ENCODE measurements at places on chromosomes 11 and 22.

GRCh38 chr22:40366068-40366467 lies 4.3 kb upstream of the SGSM3 start:
- DNase-seq = no peak

DNA sequence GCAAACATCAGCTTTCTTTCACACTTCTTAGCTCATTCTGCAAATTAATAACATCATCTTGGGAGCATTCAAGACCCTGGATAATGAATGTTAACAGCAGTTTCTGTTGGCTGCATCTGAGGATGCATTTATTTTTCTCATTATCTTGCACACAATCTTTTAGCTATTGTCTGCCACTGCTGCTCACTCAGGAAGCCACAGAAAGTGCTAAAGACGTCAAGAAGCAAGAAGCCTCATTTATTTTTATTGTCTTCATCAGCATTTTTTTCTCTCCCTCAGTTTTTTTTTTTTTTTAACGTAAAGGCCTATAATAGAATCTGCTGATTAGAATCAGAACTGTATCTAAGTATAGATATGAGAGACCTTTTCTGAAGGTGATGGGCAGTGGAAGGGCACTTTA lies 1339.4 kb downstream of the FAM181B start:
- no peak for DNase-seq

DNA sequence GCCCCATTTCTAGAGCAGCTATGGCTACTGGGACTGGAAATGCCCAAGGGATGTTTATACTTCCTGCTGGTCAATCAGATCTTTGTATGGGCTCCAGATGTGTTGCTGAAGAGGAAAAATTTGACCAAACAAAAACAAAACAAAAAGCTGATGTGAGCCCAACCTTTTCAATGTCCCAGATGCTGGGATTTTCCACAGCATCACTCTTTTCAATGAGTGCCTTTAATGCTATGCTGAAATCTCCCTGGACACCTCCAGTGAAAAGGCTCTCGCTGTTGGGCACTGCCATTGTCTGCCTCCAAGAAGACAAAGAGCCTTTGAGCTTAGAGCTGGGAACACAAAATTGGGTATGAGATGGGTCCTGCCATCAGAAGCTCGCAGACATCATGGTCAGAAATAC lies 671.9 kb downstream of the NTM start:
- DNase-seq = no peak

DNA sequence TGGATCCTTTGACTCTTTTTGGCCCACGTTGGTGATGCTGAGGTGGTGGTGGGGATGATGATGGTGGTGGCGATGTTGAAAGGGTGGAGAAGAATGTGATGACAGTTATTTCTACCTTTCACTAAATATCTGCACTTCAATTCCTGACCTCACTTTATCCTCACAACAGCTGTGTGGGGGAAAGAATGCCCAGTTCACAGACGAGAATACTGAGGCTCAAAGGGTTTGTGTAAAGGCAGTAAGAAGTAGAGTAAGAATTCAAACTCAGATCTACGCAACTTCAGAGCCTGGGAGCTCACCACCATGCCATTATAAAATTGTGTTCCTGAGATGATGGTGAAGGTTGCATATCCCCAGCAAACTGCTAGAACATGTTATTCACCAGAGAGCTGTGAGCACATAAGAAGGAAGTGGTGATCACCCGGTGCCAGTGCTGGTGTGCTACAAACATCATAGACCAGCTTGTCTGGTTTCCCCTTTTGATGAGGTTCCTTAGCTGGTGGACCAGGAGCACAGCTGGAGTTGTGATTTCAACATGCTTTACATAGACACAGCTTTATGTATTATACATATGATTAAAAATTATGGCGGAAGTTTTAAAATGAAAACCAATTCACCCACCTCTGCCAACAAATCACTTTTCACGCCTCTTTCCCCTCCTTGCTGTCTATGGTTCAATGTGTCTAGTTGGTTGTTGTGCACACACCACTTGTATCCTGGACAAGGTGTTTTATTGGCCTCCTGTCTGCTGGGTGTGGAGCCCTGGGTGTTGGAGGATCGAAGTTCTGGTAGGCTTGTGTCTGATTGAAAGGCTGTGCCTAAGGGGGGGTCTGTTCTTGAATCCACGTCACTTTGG lies 6.2 kb downstream of the ST14 start:
- DNase-seq = no peak

DNA sequence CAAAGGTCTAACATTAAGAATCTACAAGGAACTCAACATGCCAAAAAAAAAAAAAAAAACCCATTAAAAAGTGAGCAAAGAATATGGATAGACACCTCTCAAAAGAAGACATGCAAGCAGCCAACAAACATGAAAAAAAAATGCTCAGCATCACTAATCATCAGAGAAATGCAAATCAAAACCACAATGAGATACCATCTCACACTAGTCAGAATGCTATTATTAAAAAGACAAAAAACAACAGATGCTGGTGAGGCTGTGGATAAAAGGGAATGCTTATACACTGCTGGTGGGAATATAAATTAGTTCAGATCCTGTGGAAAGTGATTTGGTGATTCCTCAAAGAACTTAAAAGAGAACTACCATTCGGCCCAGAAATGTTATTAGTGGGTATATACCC lies 257.7 kb upstream of the PLET1 start:
- no peak for DNase-seq

DNA sequence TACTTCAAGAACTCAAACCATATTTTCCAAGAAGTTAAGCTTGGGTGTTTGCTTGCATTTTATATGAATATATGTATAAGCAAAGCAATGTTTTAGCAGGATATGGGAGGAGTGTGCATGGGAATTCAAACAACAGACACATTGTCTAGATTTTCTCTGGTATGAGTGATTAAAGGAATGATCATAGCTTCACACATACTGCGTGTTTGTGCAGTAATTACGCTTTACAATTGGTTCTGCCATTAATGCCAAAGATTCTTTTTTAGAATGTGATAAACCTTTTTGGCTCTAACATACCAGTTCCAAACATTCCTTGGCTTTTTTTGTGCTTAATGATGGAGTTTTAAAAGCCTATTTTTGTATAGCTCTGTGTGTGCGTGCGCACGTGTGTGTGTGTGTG lies 54.0 kb downstream of the CCDC34 start:
- no peak for DNase-seq

GRCh38 chr11:6110011-6110410 lies 2.5 kb downstream of the OR56B4 start:
- no peak for DNase-seq

DNA sequence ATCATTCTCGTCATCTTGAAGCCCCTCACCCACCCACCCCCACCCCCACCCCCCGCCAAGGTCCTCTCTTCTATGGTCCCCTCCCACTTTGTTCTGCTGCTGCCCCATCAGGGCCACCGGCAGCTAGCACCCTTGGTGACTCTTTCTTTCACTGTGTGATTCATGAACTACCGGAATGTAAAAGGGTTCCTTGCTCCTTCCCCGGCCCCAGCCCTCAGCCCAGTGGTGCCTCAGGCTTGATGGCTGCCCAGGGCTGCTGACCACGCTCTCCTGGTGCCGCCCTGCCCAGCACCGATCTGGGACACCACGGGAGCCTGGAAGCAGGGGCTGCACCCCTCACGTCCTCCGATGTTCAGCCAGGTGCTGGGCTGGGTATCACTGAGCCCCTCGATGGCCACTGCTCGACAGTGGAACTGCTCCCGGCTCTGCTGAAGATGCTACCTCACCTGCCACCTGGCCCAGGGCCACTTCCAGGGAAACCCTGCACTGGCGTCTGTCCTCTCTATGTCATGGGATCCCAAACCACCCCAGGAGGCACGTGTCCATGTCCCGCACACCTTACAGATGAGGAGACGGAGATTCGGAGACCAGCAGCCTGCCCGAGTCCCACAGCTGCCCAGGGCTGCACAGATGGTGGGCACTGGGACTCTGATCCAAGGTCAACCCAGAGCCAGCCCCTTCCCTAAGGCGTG lies 39.7 kb downstream of the IGLL5 start:
- DNase-seq = no peak

DNA sequence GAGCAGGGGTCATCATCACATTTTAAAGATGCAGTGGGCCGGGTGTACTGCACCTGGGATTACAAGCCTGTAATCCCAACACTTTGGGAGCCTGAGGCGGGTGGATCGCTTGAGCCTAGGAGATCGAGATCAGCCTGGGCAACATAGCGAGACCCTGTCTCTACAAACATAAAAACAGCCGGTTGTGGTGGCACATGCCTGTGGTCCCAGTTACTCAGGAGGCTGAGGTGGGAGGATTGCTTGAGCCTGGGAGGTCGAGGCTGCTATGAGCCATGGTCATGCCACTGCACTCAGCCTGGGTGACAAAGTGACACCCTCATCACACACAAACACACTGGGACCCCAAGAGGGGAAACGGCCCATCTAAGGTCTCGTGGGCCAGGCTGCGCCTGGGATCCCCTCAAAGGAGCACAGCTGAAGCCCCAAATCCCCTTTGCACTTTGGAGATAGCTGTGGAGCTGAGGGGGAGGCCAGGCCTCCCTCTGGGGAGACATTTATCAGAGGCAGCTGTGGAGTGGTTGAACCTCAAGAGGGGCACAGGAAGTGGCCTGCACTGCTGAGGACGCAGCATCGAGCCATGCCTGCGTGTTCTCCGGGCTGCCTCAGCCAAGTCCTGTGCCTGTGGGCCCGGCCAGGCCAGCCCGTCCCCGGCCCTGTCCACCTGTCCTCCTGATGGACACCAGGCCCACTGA lies 27.5 kb downstream of the OSBPL5 start:
- no peak for DNase-seq

GRCh38 chr11:33723238-33723881 lies 12.9 kb downstream of the CD59 start:
- no peak for DNase-seq

DNA sequence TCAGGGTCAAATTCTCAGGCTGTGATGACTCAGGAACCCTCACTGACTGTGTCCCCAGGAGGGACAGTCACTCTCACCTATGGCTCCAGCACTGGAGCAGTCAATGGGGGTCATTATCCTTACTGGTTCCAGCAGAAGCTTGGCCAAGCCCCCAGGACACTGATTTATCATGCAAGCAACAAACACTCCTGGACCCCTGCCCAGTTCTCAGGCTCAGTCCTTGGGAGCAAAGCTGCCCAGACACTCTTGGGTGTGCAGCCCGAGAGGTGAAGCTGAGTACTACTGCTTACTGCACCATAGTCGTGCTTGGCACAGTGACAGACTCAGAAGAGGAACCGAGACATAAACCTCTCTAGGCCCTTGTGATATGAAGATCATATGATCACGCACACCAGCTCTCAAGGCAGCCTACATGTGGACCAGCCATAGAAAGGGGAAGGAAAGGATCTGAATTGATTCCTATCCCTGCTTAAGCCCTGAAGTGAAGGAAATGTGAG lies 58.2 kb downstream of the ZNF280B start:
- no peak for DNase-seq

- DNase-seq = no peak
Observed at GRCh38 chr11:126159719-126160344, 51.6 kb downstream of the RPUSD4 start.

- DNase-seq = peak; percentile 7
Observed at GRCh38 chr11:17978553-17979287, 34.1 kb downstream of the SERGEF start.

- DNase-seq = no peak
Observed at GRCh38 chr22:29233277-29233877, 27.7 kb downstream of the EMID1 start.

DNA sequence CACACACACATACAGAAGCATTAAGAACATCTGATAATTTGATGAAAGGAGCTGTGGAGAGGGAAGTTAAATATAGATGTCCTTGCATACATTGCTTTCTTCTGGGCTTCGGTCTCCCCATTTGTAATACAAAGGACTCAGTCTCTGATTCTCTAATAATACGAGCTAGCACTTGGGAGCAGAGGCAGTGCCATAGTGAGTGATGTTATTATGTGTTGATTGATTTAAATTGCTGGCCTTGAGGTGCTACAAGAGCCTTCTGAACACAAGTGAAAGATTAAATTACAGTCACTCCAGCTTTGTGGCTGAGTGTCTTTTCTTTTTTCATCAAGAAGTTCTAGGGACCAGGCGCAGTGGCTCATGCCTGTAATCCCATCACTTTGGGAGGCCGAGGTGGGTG lies 61.5 kb upstream of the HMGXB4 start:
- no peak for DNase-seq

Data from CD4-positive, alpha-beta T cell treated with Interleukin-12 subunit alpha and Interleukin-12 subunit beta, for 1 hour (primary cell).